ENCODE measurements at places on chromosomes 1 and 21. TPM values are rescaled to one million over a fixed set of nuclear protein-coding genes. Genes with fewer than 3 reads are reported as not detected.

MAB21L3 gene
- not detected for total RNA-seq

OXCT2 gene
- total RNA-seq: 1.2 TPM

ACKR1 gene
- total RNA-seq: 110 TPM

KCNJ6 gene
- not detected for total RNA-seq

LCE1E gene
- not detected for total RNA-seq

CREG1 gene
- total RNA-seq: 105 TPM

CRP gene
- total RNA-seq: 0.33 TPM

RAB29 gene
- 23.9 TPM for total RNA-seq

TTLL7 gene
- total RNA-seq: 48.1 TPM

KIF17 gene
- 2.9 TPM for total RNA-seq

All from posterior vena cava (tissue), 2 donors.